ENCODE measurements at places on chromosomes 3 and 15.

GRCh38 chr15:50050986-50051743 lies 67.9 kb downstream of the ATP8B4 start:
- no peak for DNase-seq

DNA sequence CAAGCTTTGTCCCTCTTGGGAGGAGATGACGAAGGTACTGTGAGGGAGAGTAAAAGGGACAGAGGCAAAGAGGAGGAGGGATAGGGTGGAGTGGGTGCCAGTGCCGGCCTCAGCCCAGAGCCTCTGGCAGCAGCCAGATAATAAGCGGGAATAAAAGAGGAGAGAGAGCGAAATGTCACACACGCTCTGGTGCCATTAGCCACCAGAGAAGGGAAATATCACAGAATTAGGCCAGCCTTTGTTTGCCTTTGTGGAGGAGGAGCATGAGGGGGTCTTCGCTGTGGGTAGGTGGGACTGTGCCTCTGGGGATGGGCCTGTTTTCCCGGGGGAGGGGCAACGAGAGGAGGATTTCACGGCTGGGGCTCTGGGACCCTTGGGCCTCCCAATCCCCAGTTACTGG lies 67.8 kb downstream of the LINGO1 start:
- no peak for DNase-seq

- DNase-seq = no peak
Observed at GRCh38 chr3:193693774-193694173, 100.8 kb downstream of the OPA1 start.

DNA sequence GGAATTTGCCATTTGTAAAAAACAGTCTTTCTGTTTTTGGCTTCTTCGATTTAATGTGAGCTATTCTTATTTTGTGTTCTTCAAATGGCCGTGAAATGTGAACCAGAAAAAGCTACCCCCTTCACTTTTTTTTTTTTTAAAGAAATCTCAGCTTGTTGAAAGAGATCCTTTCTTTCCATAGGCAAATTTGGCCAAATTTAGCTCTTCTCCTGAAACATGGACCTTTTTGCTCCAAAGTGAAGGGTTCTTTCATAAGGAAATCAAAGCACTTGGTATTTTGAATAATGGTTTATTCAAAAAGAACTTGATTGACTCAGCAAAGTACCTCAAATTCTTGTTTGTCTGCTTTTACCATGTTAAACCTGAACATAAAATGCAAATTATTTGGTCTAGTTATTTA lies 10.1 kb downstream of the RCN2 start:
- no peak for DNase-seq

GRCh38 chr15:32739522-32740063 lies 21.8 kb downstream of the GREM1 start:
- no peak for DNase-seq

- DNase-seq = peak; percentile 32
Observed at GRCh38 chr3:45462522-45463265, 74.3 kb downstream of the LARS2 start.

All from stimulated activated CD4-positive, alpha-beta T cell treated with anti-CD3 and anti-CD28 coated beads, Interleukin-12 subunit alpha, Interleukin-12 subunit beta, amount 100 ng/mL, for 4 hours (primary cell).